ENCODE measurements at places on chromosomes 6 and 20. TPM values are rescaled to one million over a fixed set of nuclear protein-coding genes. Genes with fewer than 3 reads are reported as not detected.

The GTSF1L gene
- polyA plus RNA-seq, result not detected

GRCh38 chr6:35018746-35019145 is 122.4 kb downstream of the TCP11 start:
- no peak for DNase-seq

DNA sequence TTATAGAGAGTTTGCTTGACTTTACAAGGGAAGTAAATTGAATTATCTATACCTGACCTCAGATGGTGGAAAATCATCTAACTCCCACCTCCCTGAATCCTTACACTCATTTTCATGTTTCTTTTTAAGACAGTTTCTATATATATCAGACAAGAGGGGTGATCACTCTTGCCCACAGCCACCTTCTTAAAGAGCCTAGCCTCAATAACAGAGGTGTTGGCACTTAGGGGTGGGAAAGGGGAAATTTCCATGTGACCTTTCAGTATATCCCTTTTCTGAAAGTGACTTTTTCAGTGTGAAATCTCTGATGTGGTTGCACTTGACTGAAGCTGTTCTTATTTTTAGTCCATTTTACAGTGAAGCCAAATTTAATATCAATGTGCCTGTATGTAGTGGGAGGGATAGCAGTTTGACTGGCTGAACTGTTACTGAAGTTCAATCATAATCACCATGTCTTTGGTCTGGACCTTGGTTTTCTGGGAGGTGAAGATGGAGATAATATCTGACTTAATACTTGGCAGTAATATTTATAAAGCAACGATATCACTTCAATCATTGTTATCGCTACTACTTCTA is 141.3 kb downstream of the MAP3K7 start:
- DNase-seq, result no peak

DNA sequence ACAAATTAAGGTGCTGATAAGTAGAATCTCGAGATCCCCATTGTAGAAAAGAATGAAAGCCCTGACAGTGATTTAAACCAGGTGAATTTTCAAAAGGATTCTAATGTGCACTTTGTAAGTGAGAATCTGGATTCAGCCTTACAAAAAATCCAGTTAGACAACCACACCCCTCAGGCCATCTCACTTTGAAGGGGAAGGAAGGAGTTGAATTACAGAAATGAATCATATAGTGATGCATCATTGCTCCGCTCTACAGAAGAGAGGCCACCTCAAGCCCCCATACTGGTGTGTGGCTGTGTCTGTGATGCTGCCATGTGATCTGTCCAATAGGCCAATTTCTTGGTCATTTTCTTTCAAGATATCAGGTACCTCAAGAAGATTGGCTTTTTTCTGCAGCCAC is 85.5 kb upstream of the NT5E start:
- no peak for DNase-seq

The TSBP1 gene
- polyA plus RNA-seq, result not detected

- DNase-seq, result no peak
Observed at GRCh38 chr6:21395121-21395520, 198.4 kb upstream of the SOX4 start.

DNA sequence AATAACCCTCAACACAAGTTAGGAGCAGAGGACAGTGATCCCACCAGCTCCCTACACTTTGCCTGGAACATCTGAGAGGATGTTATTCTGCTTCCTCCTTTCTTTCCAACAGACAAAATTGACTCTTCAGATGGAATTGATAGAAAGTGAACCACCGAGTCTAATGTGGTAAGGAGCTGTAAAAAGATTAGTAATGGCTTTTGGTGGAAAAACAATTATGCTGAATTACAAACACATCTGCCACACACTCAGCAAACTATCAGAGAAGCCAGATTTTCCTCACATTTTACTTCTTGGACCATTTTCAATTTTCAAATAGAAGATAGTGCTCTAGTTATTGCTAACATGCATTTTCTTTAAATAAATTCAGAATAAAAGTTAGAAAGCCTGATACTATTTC is 171.8 kb upstream of the COL21A1 start:
- DNase-seq, result no peak

Measured in sigmoid colon (tissue), 7 donors.